ENCODE measurements at places on chromosomes 1 and 21. TPM values are rescaled to one million over a fixed set of nuclear protein-coding genes. Genes with fewer than 3 reads are reported as not detected.
A peak's percentile ranks its signal among the peaks of the same experiment; 100 is the strongest.

DNA sequence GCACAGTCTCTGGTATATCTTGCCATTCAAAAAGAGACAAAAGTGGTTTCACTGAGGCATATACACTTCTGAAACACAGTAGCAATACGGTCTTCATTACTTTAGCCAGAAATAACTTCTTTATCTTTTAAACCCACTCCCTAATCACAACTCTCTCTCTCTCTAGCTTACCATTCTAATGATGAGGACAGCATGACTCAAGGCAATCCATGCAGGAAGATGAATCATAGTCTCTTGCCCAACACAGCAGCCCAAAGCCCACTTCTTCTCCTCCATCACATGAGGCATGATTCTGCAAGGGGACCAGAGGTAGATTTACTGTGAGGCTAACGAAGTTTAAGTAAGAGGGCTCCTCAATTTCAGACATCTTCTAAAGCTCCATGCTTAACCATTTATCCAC, 285.0 kb upstream of the NR5A2 start:
- DNase-seq, result peak; percentile 2
- H3K27ac ChIP-seq, result no peak overlapping the region
- no peak overlapping the region for H3K4me3 ChIP-seq
- H3K36me3 ChIP-seq, result no peaks in the 10 kb centered on the region
- peaks cover 36% of the 10 kb centered on the region for H3K27me3 ChIP-seq
- no peaks in the 10 kb centered on the region for H3K4me1 ChIP-seq

- no peaks in the 10 kb centered on the region for H3K4me1 ChIP-seq
- no peaks in the 10 kb centered on the region for H3K36me3 ChIP-seq
- peaks cover 7% of the 10 kb centered on the region for H3K27me3 ChIP-seq
- no peak overlapping the region for H3K27ac ChIP-seq
- no peak overlapping the region for H3K4me3 ChIP-seq
- DNase-seq, result no peak
Measured at GRCh38 chr1:241817956-241818612, 29.9 kb upstream of the EXO1 start.

DNA sequence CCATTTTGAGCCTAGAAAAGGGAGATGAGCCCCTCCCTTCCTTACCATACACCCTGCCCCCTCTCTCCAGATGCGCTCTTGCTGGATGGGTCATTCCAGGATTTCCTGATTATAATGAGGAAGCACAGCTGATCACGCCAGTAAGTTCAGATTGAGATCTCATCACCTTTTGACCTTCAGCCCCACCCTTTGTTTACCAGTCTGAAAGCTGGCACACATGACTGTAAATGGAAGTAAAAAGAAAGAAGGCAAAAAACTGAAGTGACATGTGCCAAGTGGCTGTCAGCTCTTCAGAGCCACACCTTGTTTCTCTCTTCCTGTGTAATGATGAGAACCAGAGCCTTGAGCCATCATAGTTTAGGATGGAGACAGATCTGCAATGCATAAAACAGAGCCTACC, 27.9 kb downstream of the S1PR1 start:
- H3K36me3 ChIP-seq, result no peaks in the 10 kb centered on the region
- peak overlapping the region; percentile 44 for H3K27ac ChIP-seq
- DNase-seq, result no peak
- peaks cover 66% of the 10 kb centered on the region for H3K4me1 ChIP-seq

DNA sequence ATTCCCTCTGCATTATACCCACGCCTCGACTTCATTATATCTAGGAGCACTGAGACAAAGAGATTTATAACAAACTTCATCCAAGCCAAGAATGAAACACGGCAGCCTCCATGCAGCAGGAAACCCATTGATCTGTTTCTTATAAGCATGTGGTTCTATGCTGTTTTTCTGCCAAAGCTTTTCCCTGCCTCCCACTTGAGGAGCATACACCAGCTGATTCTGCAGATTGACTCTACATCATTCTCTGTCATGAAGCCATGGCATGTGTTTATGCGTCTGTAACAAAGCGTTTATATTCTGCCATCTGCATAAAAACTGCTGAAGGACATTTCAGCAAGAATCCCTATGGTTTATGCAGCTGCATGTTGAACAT, 102.0 kb downstream of the CYYR1 start:
- H3K36me3 ChIP-seq, result no peaks in the 10 kb centered on the region
- peaks cover 17% of the 10 kb centered on the region for H3K4me1 ChIP-seq
- no peak overlapping the region for H3K27ac ChIP-seq
- no peak overlapping the region for H3K4me3 ChIP-seq
- no peak for DNase-seq

Gene IGSF5
- total RNA-seq, result not detected

Gene GJA5
- total RNA-seq, result not detected

Gene PLXNA2
- total RNA-seq, result 0.72 TPM

Gene TAL1
- 0.17 TPM for total RNA-seq
